Stimulated activated CD8-positive, alpha-beta memory T cell treated with anti-CD3 and anti-CD28 coated beads, Interleukin-7, amount 100 ng/mL, for 1 hour (primary cell): ENCODE measurements at places on chromosomes 16 and 17.

GRCh38 chr16:22859925-22860324, 46.0 kb downstream of the HS3ST2 start:
- DNase-seq = no peak

- no peak for DNase-seq
These were observed 87.8 kb downstream of the TUBD1 start for GRCh38 chr17:59804901-59805465.

GRCh38 chr16:65489531-65490023, 367.7 kb upstream of the CDH11 start:
- DNase-seq = no peak

GRCh38 chr17:59503500-59503899, 61.9 kb upstream of the DHX40 start:
- DNase-seq = no peak

DNA sequence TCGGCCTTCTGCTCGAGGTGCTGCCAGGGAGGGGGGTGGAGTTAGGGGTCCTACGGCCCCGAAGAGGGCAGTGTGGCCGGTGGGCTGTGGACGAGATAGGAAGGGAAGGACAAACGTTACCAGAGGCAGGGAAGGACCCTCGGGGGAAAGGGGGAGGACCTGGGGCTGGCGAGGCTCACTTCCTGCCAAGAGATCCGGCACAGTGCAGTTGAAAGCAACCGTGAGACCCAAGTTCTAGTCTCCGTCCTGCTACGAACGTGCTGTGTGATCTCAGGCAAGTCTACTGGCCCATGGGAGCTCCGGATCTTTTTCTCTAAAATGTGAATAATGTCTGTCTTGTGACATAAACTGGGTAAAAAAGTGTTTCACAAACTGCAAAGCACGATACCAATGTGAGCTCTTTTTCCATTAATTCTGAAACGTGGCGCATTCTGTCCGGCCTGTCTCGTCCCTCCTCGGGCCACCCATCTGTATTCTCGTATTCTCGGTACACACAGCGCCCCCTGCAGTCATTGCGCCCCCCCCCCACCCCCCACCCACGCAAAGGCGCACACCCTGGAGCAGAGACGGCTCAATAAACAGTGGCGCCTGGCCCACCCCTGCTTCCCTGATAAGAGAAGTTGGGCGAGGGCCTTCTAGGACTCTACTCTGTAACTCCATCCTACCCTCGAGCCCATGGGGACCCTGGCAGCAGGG, 8.8 kb downstream of the CYGB start:
- no peak for DNase-seq

GRCh38 chr16:87297918-87298631, 19.1 kb downstream of the C16orf95 start:
- no peak for DNase-seq

GRCh38 chr16:81445966-81446906, 1.6 kb downstream of the CMIP start:
- DNase-seq = no peak

DNA sequence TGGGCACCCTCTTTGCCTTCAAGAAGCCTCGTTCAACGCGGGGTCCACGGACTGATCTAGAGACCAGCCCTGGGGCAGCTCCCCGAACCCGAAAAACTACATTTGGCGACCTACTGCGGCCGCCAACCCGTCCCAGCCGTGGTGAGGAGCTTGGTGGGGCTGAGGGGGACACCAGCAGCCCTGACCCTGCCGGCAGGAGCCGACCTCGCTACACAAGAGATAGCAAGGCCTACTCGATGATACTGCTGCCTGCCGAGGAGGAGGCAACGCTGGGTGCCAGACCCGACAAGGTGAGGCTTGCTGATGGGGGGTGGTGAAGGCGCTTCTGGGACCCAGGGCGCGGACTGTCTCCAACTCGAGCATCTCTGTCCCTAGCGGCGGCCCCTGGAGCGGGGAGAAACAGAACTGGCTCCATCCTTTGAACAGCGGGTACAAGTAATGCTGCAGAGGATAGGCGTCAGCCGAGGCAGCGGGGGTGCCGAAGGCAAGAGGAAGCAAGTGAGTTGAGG, 5.6 kb downstream of the ACD start:
- DNase-seq = no peak

- DNase-seq = no peak
These were observed 68.8 kb downstream of the LMF1 start for GRCh38 chr16:901715-902601.

- no peak for DNase-seq
These were observed 987 bp downstream of the SLC16A5 start for GRCh38 chr17:75088465-75089417.
